ENCODE measurements at places on chromosomes 1 and 21.

DNA sequence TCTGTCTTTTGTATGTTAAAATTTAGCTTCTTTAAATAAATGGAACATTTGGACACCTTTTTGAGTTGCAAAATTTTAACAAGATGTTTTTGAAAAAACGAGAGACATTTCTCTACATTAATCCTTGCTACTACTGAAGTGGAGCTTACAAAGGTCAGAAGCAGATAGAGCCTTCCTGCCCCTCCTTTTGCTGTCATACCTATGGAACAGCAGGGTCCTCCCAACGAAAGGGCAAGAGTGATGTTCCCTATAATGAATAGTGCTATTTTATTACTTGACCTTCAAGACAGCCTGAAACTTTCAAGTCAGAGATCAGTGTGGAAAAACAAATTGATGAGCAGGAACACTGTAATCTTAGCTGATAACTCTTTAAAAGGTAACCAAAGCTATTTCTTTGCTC is 1538.9 kb downstream of the PLA2G4A start:
- no peak for DNase-seq

DNA sequence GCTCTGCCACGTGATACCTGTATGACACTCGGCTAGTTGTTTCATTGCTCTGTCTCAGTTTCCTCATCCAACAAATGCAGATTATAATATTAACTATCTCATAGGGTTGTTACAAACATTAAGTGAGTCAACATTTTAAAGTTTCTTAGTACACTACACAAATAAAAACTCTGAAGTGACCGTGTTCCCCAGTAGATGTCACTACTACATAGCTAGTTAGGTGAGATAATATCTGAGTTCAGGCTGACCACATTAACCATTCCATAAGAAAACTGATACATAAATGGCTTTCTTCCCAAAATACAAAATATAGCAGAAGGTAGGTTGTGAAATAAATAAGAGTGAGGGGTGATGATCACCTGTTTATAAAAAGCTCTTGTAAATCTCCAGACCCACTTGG is 214.1 kb downstream of the NUF2 start:
- DNase-seq, result no peak

GRCh38 chr1:2978691-2979190 is 42.5 kb upstream of the ACTRT2 start:
- no peak for DNase-seq

- no peak for DNase-seq
Observed at GRCh38 chr1:235673981-235674380, 24.4 kb upstream of the GNG4 start.

- DNase-seq, result no peak
Observed at GRCh38 chr1:9591669-9592509, 3.2 kb downstream of the TMEM201 start.

GRCh38 chr1:119767486-119767885 is 1.2 kb downstream of the HMGCS2 start:
- no peak for DNase-seq

- DNase-seq, result no peak
Observed at GRCh38 chr1:108750476-108751181, 4.2 kb downstream of the STXBP3 start.

GRCh38 chr1:39952359-39953110 is 2.4 kb upstream of the MFSD2A start:
- no peak for DNase-seq

DNA sequence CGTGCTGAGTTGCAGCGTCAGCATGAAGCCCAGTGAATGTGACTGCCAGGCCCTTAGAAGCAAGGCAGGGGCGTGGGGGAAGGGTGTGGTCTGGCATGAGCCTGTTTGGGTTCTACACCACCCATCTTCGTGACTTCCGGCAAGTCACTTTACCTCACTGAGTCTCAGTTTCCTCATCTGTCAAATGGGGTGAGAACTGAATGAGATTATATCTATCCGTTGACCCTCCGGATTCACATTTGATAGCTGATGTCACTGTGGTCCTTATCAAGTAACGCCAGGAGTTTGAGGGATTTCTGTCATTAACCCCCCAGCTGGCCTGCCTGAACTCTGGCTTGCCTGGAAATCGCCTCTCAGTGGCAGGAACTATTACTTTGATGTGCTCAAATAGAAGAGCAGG is 15.6 kb downstream of the MRPL37 start:
- no peak for DNase-seq

GRCh38 chr1:230702934-230703678 is 10.8 kb downstream of the AGT start:
- no peak for DNase-seq

GRCh38 chr1:200409203-200409760 is 554 bp downstream of the ZNF281 start:
- DNase-seq, result peak; percentile 19

GRCh38 chr21:29196670-29197191 is 66.3 kb downstream of the MAP3K7CL start:
- DNase-seq, result no peak

All from MG63 (cell line).